CD4-positive, alpha-beta T cell treated with Interleukin-6 for 4 hours (primary cell): ENCODE measurements at places on chromosomes 2 and 18.

DNA sequence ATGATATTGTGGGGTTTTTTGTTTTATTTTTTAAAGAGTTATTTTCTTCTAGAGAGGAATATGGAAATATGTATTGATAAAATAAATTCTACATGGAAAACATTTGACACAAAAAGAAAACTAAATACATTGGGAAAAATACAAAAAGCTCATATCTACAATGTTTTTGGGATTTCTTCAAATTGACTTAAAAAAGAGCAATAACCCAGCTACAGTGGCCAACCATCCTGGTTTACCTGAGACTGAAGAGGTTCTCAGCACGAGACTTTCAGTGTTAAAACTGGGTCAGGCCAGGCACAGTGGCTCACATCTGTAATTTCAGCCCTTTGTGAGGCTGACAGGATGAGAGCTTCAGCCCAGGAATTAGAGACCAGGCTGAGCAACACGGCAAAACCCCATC is 56.7 kb upstream of the MYCN start:
- DNase-seq: no peak

- no peak for DNase-seq
Measured at GRCh38 chr18:293536-293935, 25.7 kb upstream of the THOC1 start.

- DNase-seq: no peak
Measured at GRCh38 chr2:19654310-19655090, 247.3 kb downstream of the TTC32 start.

- no peak for DNase-seq
Measured at GRCh38 chr2:212330263-212330662, 208.3 kb downstream of the ERBB4 start.

- DNase-seq: no peak
Measured at GRCh38 chr2:72886505-72887031, 640 bp upstream of the SPR start.

GRCh38 chr2:200155652-200156051 is 150.8 kb upstream of the SPATS2L start:
- no peak for DNase-seq

- DNase-seq: no peak
Measured at GRCh38 chr2:109374548-109375130, 239.1 kb downstream of the SEPTIN10 start.
